ENCODE measurements at places on chromosomes 5 and 9.

DNA sequence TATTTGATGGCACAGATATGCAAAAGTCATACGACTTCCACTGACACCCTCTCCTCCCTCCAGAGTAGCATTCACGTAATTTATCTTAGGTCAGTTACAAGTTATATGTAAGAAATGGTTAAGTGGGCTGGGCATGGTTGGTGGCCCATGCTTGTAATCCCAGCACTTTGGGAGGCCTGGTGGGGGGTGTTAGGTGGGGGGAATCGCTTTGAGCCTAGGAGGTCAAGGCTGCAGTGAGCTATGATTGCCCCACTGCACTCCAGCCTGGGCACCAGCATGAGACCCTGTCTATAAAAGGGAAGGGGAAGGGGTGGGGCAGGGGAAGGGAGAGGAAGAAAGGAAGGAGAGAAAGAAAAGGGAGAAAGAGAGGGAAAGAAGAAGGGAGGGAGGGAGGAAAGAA is 202.8 kb downstream of the AUH start:
- no peak for DNase-seq

DNA sequence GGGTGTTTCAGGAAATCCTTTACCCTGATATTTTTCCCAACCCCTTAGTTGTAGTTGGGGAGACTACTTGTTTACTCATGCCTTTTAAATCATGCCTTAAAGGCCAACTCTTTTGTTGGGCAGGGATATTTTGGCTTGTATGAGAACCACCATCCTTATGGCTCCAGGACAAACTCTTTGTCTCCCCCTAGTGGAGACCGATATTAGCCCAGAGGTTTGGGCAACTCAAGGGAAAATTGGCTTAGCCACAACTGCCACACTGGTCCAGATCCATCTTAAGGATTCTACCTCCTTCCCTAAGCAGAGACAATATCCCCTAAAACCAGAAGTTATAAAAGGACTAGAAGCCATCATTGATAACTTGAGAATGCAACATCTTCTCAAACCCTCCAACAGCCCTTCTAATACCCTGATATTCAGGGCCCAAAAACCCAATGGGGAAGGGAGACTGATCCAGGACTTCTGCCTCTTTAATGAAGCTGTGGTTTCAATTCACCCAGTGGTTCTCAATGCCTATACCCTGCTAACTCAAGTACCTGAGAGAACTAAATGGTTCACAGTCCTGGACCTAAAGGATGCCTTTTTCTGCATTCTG is 100.9 kb upstream of the HCN1 start:
- no peak for DNase-seq

DNA sequence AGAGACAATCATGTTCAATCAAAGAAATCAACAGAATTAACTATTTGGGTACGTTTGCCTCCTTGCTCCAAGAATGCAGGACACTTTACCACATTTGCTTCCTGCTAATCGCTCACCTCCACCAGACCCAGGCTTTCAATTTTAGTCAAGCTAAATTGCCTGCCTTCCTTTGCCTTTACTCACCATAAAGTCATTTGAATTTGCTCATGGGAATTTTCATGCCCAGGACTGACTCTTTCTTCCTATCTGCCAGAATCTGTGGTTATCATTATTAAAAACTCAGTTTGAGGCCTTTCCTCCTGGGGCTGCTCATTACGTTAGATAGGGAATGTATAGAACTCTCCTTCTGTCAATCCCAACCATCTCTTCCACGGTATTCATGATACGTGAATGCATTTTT is 1935.3 kb upstream of the WWC1 start:
- DNase-seq = no peak

- DNase-seq = no peak
Observed at GRCh38 chr5:172145870-172146747, 41.9 kb downstream of the STK10 start.

GRCh38 chr5:9540791-9541190 is 5.1 kb downstream of the SEMA5A start:
- no peak for DNase-seq

DNA sequence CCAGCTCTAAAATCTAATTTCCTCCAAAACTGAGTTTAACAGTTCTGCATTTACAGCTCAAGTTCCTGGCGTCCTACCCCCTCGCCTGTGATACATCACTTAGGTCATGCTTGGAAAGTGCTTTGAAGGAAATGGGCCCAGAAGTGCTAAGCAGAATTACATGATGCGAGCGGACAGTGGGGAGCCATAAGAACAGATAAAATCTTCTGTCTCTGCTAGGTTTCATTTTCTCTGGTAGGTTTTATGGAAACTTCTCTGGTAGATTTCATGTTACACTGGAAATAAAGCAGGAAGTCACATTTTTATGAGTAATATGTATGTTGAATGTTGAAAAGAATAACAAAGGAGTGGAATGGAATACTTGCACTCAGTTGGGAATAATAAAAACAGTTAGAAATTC is 138.3 kb downstream of the ZDHHC21 start:
- DNase-seq = no peak

DNA sequence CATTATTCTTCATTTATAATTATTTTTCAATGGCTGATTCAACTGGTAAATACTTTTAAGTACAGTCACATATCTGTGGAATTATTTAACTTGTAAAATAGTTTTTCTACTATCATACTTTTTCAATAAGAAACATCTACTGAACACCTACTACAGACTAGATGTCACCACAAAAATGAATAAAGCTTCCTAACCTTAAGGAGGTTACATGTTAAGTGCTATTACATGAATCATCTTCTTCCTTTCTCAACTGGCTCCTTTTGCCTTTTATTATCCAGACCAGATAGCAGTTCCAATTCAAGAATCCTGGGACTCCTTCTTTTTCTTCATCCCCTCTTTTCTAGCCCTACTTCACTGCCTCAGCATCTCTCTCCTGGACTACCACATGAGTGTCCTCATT is 4.7 kb downstream of the PGGT1B start:
- DNase-seq = no peak

- DNase-seq = no peak
Observed at GRCh38 chr5:81345411-81346003, 44.1 kb downstream of the ZCCHC9 start.
